GM19239 (cell line): ENCODE measurements at places on chromosomes 16 and 17.

DNA sequence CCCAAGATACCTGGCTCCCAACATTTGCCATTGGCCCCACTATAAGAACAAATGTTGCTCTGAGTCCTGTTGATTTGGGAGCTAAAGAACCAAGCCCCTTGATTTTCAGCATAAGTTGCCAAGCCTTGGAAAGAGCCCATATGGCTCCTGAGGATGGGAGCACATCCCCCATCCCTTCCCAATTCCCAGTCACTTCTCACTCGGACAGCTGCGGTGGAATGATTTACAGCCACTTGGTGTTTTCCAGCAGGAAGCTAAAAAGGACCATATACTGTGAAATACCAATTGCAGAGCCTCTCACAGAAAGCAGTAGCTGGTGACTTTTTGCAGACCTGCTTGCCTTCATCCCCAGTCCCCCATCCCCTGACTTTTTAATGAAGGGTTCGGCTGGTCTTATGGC is 524.6 kb downstream of the GRIN2A start:
- DNase-seq, result no peak

- no peak for DNase-seq
Observed at GRCh38 chr16:10906914-10907756, 30.1 kb downstream of the CIITA start.

DNA sequence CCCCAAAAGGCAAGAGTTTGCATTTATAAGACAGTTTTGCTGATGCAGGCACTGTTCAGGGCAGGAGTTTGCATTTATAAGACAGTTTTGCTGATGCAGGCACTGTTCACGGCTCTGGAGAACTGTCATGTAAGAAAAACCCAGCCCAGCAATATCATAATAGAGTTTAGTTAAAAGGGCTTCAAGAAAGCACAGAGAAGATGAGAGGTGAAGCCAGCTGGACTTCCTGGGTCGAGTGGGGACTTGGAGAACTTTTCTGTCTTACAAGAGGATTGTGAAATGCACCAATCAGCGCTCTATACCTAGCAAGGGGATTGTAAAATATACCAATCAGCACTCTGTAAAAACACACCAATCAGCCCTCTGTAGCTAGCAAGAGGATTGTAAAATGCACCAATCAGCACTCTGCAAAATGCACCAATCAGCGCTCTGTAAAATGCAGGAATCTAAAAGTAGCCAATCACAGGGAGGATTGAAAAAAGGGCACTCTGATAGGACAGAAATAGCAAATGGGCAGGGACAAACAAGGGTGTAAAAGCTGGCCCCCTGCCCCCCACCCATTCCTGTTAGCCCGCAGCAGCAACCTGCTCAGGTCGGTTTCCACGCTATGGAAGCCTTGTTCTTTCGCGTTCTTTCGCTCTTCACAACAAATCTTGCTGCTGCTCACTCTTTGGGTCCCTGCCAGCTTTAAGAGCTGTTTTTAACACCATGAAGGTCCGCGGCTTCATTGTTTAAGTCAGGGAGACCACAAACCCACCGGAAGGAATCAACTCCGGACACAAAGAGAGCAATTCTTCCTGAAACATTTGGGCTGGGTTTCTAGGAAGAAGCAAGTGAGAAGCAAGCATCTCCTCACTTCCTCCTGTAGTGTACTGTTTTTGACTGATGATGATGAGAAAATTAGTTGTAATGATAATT is 1.8 kb upstream of the CBX1 start:
- no peak for DNase-seq

- peak; percentile 51 for DNase-seq
Observed at GRCh38 chr16:10949424-10949970, 5.1 kb downstream of the CLEC16A start.

GRCh38 chr16:24972608-24973220 is 42.5 kb downstream of the ARHGAP17 start:
- DNase-seq, result no peak

GRCh38 chr17:16486373-16487250 is 5.4 kb downstream of the LRRC75A start:
- DNase-seq, result no peak

- no peak for DNase-seq
Observed at GRCh38 chr16:74297145-74297665, 591 bp downstream of the PSMD7 start.

- no peak for DNase-seq
Observed at GRCh38 chr16:28820016-28820415, 2.8 kb upstream of the ATXN2L start.

DNA sequence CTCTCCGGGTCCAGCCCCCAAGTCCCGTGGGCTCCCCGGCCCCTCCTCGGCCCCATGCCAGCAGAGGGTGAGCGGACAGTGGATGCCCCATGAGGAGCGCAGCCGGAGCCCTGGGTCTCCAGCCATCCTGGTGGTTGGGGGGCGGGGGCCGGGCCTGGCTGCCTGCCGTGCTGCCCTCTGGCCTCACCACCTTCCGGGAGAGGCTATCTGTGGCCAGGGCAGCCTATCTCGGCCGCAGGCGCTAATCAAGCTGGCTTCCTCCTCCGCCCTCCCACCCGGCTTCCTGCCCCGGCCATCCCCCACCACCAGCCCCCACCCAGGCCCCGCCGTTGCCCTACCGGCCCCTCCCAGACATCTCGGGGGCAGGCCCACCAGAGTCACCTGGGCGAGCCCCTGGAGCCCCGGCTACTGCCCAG is 46.8 kb downstream of the ZFPM1 start:
- no peak for DNase-seq
